ENCODE measurements at places on chromosomes 2 and 18. TPM values are rescaled to one million over a fixed set of nuclear protein-coding genes. Genes with fewer than 3 reads are reported as not detected.

The IL18RAP gene
- total RNA-seq = not detected

The GAREM1 gene
- total RNA-seq = 1.9 TPM

The BABAM2 gene
- total RNA-seq = 27.9 TPM

The PARD6G gene
- 1.6 TPM for total RNA-seq

The TRIB2 gene
- total RNA-seq = 20.3 TPM

The CRYGC gene
- not detected for total RNA-seq

The TUBA4B gene
- not detected for total RNA-seq

The PLEK gene
- 0.22 TPM for total RNA-seq

The FBLN7 gene
- 5.2 TPM for total RNA-seq

The CLHC1 gene
- total RNA-seq = 9.7 TPM

The CFAP221 gene
- not detected for total RNA-seq

The CPS1 gene
- total RNA-seq = 12.8 TPM

The SLC16A14 gene
- total RNA-seq = 0.13 TPM

The CSRNP3 gene
- total RNA-seq = not detected

The TBR1 gene
- under 0.01 TPM for total RNA-seq

The DYNAP gene
- not detected for total RNA-seq

The RGPD3 gene
- total RNA-seq = 0.53 TPM

The EIF5B gene
- total RNA-seq = 50.8 TPM

The TGOLN2 gene
- total RNA-seq = 171 TPM

The SETBP1 gene
- total RNA-seq = 12.9 TPM

The LIMS3 gene
- total RNA-seq = 5.3 TPM

The LYPD1 gene
- total RNA-seq = 58.1 TPM

Measured in thoracic aorta endothelial cell (primary cell).